Activated T-cell treated with anti-CD3 and anti-CD28 coated beads, Interleukin-2, amount 50 U/mL, for 24 hours (primary cell): ENCODE measurements at places on chromosomes 3 and 15.
A peak's percentile ranks its signal among the peaks of the same experiment; 100 is the strongest.

- H3K4me1 ChIP-seq = no peaks in the 10 kb centered on the region
- no peaks in the 10 kb centered on the region for H3K27me3 ChIP-seq
- DNase-seq = no peak
- H3K4me3 ChIP-seq = no peak overlapping the region
- H3K36me3 ChIP-seq = no peaks in the 10 kb centered on the region
Observed at GRCh38 chr3:65033576-65033975, 345.8 kb upstream of the ADAMTS9 start.

GRCh38 chr3:194910414-194910984, 224.8 kb downstream of the FAM43A start:
- no peaks in the 10 kb centered on the region for H3K36me3 ChIP-seq
- H3K27me3 ChIP-seq = peaks cover 23% of the 10 kb centered on the region
- no peak overlapping the region for H3K4me3 ChIP-seq

- no peak for DNase-seq
- no peaks in the 10 kb centered on the region for H3K27me3 ChIP-seq
- no peak overlapping the region for H3K27ac ChIP-seq
- H3K4me1 ChIP-seq = no peaks in the 10 kb centered on the region
- no peak overlapping the region for H3K4me3 ChIP-seq
Observed at GRCh38 chr15:58243070-58243469, 104.9 kb downstream of the AQP9 start.

- no peak for DNase-seq
- peaks cover 2% of the 10 kb centered on the region for H3K4me1 ChIP-seq
- H3K27me3 ChIP-seq = no peaks in the 10 kb centered on the region
- H3K27ac ChIP-seq = no peak overlapping the region
- no peak overlapping the region for H3K4me3 ChIP-seq
Observed at GRCh38 chr3:130692455-130692854, 54.2 kb downstream of the PIK3R4 start.

DNA sequence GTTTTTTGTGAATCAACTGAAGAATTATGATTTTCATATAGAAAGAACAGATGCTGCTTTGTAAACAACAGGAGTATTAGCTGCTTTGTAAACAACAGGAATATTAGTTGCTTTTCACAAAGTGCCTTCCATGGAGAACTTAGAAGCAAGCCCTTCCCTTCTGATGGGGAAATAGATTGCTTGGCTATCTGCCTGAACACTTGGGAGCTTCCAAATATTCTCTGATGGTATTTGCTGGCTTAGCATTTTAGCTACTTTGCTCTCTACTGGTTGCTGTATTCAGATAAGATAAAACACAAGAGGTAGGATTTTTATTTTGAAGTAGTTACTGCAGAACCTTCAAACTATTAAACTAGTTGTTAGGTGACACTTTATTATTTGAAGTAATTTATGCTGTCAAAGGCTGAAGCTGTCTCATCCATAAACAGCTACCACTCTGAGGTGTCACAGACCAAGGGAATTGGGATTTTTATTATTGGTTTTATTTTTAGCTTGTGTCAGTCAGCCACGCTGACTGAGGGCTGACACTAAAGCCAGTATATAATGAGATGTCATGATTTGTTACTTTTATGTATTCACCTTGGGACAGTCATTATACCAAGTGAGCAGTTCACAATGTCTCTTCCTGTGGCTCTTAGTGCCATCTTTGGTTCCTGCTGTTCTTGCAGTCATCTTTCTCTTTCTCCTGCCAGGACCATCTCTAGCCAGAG, 50.0 kb downstream of the ZIC1 start:
- H3K36me3 ChIP-seq = no peaks in the 10 kb centered on the region
- H3K27ac ChIP-seq = no peak overlapping the region
- no peak for DNase-seq
- no peak overlapping the region for H3K4me3 ChIP-seq
- no peaks in the 10 kb centered on the region for H3K27me3 ChIP-seq

GRCh38 chr15:60651101-60651500, 172.2 kb upstream of the ICE2 start:
- H3K4me3 ChIP-seq = no peak overlapping the region
- DNase-seq = no peak
- no peaks in the 10 kb centered on the region for H3K27me3 ChIP-seq
- H3K4me1 ChIP-seq = peaks cover 55% of the 10 kb centered on the region
- H3K36me3 ChIP-seq = no peaks in the 10 kb centered on the region

GRCh38 chr3:191460360-191460759, 603 bp upstream of the PYDC2 start:
- H3K27ac ChIP-seq = no peak overlapping the region
- no peaks in the 10 kb centered on the region for H3K4me1 ChIP-seq

DNA sequence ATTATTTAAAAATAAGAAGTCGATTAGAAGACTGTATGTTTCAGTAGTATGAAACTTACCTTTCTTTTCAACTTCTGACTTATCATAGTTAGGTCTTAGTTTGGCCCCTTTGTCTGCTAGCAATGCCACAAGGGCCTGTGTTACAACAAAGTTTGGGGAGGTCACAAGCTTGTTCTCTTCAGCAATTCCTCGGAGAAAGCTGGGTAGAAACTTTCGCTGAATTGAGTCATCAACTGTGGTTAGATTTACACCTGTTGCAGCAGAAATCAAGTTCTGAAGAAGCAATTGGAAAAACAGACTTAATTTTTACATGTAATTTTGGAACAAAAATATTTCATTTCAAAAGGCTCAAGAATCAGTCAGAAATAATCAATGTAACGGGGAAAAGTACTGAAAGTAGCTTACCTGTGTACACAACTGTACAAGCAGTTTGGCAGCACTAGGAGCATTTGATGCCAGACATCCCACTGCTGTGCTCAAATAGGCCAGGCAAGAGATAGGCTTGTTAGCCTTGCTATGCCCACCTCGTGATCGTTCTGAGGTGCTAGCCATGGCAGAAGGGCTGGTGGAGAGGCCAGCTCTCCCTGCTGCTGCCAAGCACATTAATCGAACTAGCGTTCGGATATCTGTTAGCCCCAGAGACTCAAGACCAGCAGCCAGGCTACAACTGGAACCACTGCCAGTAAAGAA, 58.6 kb downstream of the FBXL22 start:
- H3K27me3 ChIP-seq = no peaks in the 10 kb centered on the region
- no peak for DNase-seq
- no peak overlapping the region for H3K4me3 ChIP-seq
- peak overlapping the region; percentile 71 for H3K27ac ChIP-seq
- H3K4me1 ChIP-seq = peaks cover 9% of the 10 kb centered on the region

GRCh38 chr15:52052066-52052935, 33.3 kb downstream of the MAPK6 start:
- no peak overlapping the region for H3K4me3 ChIP-seq
- no peaks in the 10 kb centered on the region for H3K27me3 ChIP-seq
- no peak for DNase-seq
- H3K36me3 ChIP-seq = peaks cover 64% of the 10 kb centered on the region
- no peak overlapping the region for H3K27ac ChIP-seq
- peaks cover 3% of the 10 kb centered on the region for H3K4me1 ChIP-seq

DNA sequence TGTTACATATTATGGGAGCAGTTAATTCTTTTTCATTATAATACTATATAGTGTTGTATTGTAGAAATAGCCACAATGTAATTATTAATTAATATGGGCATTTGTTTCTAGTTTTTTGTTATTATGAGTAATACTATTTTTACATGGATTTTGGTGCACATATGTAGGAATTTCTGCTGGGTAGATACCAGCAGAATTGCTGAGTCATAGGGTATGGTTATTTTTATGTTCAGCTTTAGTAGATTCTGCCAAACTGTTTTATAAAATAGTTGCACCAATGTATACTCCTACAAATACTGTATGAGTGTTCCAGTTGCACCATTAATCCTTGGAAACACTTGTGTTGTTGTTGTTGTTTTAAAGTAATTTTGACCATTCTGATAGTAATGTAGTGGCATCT, 91.5 kb downstream of the SH3GL3 start:
- H3K27ac ChIP-seq = no peak overlapping the region
- no peak overlapping the region for H3K4me3 ChIP-seq
- H3K27me3 ChIP-seq = peaks cover 4% of the 10 kb centered on the region
- H3K36me3 ChIP-seq = no peaks in the 10 kb centered on the region
- no peak for DNase-seq
- H3K4me1 ChIP-seq = no peaks in the 10 kb centered on the region

DNA sequence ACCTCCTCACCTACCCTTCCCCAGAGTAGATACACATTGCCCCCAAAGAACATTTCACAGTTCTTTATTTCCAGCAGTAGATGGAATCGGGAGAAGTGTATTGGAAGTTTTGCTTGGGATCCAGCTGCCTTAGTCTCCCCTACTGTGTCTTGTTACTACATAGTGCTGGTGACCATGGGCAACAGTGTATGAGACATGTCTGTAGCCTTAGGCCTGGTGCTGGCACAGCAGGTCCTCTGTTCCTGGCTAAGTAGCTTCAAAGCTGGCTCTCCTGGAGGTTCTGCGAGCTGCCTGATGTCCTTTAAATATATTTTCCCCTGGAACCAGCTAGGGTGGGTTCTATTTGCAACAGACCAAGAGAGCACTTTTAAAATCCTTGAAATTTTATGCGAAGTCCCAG, 174.7 kb downstream of the THSD4 start:
- H3K36me3 ChIP-seq = no peaks in the 10 kb centered on the region
- peaks cover 13% of the 10 kb centered on the region for H3K4me1 ChIP-seq
- DNase-seq = no peak
- H3K4me3 ChIP-seq = no peak overlapping the region
- H3K27me3 ChIP-seq = peaks cover 12% of the 10 kb centered on the region

DNA sequence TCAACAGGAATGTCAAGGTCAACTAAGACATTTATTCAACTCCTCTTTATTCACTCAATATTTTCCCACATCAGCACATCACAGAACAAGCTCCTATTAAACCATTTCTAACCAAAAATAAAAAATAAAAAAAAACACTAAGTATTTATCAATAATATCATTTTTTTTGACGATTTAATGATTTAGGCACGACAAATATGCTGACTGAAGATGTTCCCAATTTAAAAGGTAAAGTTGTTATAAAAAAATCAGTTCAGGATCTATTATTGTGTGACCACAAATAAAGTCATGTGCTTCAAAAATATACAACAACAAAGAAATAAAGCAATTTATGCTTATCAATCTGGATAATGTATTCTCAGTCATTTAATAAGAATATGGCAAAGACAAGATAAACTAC, 16.2 kb downstream of the DPH6 start:
- H3K36me3 ChIP-seq = peaks cover 54% of the 10 kb centered on the region
- no peak for DNase-seq
- H3K4me1 ChIP-seq = peaks cover 5% of the 10 kb centered on the region
- H3K4me3 ChIP-seq = no peak overlapping the region

- DNase-seq = no peak
- H3K4me1 ChIP-seq = peaks cover 42% of the 10 kb centered on the region
- H3K4me3 ChIP-seq = no peak overlapping the region
- peaks cover 8% of the 10 kb centered on the region for H3K36me3 ChIP-seq
Observed at GRCh38 chr3:156787926-156788663, 38.1 kb upstream of the LEKR1 start.

- no peak overlapping the region for H3K4me3 ChIP-seq
- H3K36me3 ChIP-seq = peaks cover 62% of the 10 kb centered on the region
- H3K27ac ChIP-seq = no peak overlapping the region
- H3K4me1 ChIP-seq = peaks cover 4% of the 10 kb centered on the region
Observed at GRCh38 chr3:113594066-113594465, 61.7 kb downstream of the SIDT1 start.

DNA sequence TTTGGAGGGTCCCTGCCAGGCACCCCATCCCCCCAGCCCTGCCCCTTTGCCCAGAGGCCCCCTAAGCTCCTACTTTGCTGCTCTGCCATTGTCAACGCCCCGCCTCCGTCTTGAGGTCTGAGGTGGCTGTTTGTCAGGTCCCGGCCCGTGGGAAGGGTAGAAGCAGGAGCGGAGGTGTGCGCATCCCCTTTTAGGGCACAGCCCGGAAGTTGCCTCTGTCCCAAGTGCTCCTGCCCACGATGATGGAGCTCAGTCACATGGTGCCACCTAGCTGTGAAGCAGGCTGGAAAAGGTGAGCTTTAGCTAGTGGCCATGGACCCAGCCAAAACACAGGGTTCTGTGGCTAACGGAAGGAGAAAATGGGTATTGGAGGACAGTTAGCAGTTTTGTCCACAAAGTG, 28.5 kb upstream of the LCTL start:
- no peaks in the 10 kb centered on the region for H3K36me3 ChIP-seq
- H3K4me1 ChIP-seq = peaks cover 7% of the 10 kb centered on the region
- no peak overlapping the region for H3K27ac ChIP-seq
- H3K4me3 ChIP-seq = no peak overlapping the region
- no peaks in the 10 kb centered on the region for H3K27me3 ChIP-seq
- no peak for DNase-seq

DNA sequence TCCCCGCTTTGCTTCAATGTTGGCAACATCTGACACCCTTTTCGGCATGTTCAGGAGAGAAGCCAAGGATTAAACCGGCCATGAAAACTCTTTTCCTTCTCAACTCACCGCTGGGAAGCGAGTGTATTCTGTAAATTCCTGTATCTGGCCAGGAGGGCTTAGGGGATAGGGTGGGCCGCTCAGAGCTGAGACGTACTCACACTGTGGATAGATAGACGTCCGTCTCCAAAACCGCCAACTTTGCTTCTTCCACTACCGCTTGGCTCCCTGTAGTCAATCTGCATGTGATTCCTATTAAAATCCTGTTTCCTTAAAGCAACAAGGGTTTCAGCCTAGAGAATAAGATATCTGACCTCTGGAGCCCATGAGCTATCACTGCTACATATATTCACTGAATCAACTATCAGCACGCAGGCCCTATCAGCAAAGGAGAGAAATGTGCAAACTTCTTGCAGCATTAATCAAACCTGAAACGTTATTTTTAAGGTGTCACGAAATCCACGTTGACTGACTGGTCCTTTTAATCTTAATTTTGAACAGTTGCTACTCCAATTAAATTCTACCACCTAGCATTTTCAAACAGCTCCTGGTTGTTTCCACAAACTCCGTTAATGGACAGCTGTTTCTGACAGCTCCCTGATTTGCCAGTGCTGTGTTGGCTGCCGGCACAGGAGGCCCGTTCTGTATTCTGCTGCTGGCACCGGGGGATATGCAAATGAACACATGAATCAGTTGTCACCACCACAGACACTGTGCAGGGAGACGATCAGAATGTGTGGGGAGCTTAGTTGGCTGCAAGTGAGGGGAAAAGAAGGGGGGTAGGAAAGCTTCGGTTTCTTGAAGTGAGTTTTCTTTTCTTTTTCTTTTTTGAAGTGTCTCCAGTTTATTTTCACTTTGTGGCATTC, 438.9 kb upstream of the ARRDC4 start:
- H3K4me3 ChIP-seq = no peak overlapping the region
- DNase-seq = no peak
- no peaks in the 10 kb centered on the region for H3K4me1 ChIP-seq
- no peaks in the 10 kb centered on the region for H3K36me3 ChIP-seq
- no peaks in the 10 kb centered on the region for H3K27me3 ChIP-seq
- H3K27ac ChIP-seq = no peak overlapping the region

- peak overlapping the region; percentile 92 for H3K27ac ChIP-seq
- peaks cover 17% of the 10 kb centered on the region for H3K4me1 ChIP-seq
- DNase-seq = no peak
Observed at GRCh38 chr3:87333393-87333892, 57.1 kb upstream of the POU1F1 start.
